ENCODE measurements at places on chromosomes 4 and X.

- no peak for DNase-seq
Measured at GRCh38 chr4:36427696-36428095, 146.3 kb downstream of the DTHD1 start.

GRCh38 chr4:102535398-102536082 is 34.4 kb downstream of the NFKB1 start:
- DNase-seq: no peak

DNA sequence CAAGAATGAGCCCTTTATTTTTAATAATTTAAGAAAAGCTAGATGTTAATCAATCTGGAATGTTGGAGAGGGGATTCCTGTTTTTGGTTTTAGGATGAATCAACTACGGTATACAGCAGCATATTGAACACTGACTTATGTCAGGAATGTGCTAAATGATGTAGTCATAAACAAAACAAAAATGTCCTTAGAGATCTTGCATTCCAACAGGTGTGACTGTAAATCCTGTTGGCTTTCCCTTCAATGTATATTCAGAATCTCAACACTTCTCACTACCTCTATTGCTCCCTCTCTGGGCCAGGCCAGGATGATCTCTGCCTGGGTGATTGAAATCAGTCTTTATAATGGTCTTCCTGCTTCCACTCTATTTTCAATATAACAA is 37.8 kb upstream of the BDH2 start:
- no peak for DNase-seq

DNA sequence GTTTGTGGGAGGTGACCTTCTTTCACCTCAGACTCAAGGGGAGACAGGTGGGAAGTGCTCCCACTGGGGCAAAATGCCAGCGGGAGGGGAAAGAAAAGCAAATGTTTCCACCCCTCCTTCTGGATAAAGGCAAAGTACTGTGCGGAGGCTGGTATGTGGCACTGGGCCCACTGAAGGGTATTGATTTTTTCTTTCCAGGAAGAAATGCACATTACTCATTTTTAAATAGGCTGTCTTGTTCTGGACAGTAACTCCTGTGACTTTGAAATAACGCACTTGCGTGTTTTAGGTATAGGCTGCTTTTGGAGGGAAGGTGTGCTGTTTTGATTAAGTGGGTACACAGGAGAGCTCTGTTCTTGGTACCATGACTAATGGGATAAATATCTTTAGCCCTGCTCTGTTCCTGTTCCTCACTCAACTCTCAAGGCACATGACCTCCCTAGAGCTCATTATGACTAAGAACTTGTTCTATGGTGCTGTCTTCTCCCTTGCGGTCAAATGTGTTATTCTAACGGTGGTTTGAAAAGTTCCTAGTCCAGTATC is 40.7 kb upstream of the MBTPS2 start:
- peak; percentile 24 for DNase-seq

GRCh38 chr4:15855804-15856475 is 77.8 kb downstream of the CD38 start:
- peak; percentile 47 for DNase-seq

GRCh38 chrX:151713849-151714248 is 2.0 kb upstream of the FATE1 start:
- no peak for DNase-seq

DNA sequence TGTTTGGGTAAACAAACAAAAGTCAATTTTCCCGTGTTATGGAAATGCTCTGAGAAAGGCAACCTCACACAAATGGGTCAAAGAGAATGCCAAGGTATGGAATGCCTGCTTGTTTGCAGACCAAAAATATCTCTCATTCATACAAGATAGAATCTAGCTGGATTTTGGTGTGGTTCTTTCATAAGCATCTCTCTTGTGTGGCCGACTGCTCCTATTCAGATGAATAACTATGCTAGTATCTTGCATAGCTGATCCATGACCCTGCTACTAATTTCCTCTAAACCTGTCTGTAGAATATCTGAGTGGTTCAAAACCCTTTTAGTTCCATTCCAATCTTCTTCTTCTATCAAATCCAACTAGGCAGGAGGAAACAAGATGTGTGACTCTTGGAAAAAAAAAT is 28.2 kb upstream of the SORBS2 start:
- DNase-seq: no peak

GRCh38 chr4:46594661-46595060 is 204.7 kb upstream of the GABRA2 start:
- no peak for DNase-seq

DNA sequence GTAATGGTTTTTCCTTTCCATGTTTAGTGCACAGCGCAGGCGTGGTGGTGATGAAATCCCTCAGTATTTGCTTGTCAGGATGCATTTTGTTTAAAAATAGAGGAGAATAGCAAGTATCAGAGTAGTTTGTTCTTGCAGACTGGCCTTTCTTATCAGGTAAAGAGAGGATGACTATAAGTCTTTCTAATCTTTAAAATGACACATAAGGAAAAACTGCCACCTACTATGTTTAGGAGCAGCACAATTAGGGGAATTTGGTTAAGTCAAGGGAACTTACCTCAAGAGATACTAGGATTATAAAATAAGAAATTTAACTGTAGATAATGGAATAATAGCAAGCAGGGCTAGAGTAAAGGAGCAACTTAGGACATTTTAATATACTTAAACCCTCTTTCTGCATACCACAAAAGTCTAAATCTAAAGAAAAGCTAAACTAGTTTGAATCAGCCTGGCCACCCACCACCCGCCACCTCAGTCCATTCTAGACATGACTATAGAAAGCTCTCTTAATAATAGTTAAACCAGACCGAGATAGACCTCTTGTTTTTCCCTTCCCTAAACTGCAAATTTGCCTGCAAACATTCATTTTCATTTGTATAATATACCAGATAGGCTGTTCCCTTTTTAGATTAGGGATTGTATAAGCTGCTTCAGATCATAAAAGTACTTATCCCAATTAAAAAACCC is 62.0 kb downstream of the APOOL start:
- DNase-seq: no peak

- DNase-seq: no peak
Measured at GRCh38 chrX:10140264-10140663, 16.5 kb upstream of the CLCN4 start.

DNA sequence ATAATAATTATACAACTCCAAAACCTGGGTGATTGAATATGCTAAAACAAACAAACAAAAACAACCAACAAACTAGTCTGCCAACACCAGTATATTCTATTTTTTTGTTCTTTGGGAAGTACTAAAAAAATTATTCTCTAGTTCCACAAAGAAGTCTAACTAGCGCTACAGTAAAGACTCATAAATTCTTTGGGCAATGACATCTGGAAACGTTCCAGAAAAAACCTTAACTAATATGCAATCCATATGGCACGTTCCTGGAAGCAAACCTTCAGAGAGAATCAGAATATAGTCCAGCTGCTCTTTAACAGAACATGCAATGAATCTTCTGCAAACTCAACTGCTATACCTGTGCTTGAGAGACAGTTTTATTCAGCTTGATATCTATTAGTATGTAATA is 500.1 kb downstream of the TRAM1L1 start:
- DNase-seq: no peak

- DNase-seq: no peak
Measured at GRCh38 chr4:184282895-184283654, 65.4 kb upstream of the ENPP6 start.

GRCh38 chrX:69303231-69303630 is 138.0 kb upstream of the PJA1 start:
- no peak for DNase-seq

- peak; percentile 72 for DNase-seq
Measured at GRCh38 chr4:153151535-153152455, 52.4 kb upstream of the TRIM2 start.

GRCh38 chr4:107196312-107196711 is 160.2 kb upstream of the DKK2 start:
- DNase-seq: peak; percentile 25

DNA sequence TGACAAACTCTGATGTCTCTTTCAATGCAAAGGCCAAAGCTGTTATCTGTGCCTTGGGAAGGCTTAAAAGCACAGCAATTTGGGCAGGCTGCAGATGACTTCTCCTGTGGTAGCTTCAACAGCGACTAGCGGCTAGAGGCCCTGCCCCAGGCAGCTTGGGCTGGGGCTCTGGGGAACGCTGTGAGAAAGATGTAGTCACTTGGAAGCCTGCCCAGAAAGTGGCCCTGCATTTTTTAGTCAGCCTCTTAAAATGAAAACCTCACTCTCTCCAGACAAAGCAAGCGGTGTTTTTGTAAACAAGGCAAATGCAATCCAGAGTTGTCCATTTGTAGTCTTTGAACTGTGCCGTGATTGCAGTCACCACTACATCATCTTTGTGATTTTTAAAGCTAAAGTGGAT is 27.5 kb downstream of the PCYT1B start:
- DNase-seq: peak; percentile 22
